ENCODE measurements at places on chromosomes 11 and 22.
A peak's percentile ranks its signal among the peaks of the same experiment; 100 is the strongest.

DNA sequence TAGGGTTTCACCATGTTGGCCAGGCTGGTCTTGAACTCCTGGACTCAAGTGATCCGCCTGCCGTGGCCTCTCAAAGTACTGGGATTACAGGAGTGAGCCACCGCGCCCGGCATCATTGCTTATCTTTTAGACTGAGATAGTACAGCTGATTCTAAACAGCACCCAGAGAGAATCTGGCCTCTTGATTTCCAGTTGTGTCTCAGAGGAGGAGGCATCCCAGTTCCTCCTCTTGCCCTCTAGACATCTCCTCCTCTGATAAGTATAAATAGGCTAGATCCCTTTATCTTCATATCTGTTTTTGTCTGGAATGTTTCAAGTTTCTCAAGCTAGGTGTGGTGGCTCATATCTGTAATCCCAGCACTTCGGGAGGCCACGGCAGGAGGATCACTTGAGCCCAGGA is 7.0 kb downstream of the MARK2 start:
- DNase-seq, result no peak

GRCh38 chr22:20118300-20119020 is 1.4 kb upstream of the TRMT2A start:
- DNase-seq, result peak; percentile 27

DNA sequence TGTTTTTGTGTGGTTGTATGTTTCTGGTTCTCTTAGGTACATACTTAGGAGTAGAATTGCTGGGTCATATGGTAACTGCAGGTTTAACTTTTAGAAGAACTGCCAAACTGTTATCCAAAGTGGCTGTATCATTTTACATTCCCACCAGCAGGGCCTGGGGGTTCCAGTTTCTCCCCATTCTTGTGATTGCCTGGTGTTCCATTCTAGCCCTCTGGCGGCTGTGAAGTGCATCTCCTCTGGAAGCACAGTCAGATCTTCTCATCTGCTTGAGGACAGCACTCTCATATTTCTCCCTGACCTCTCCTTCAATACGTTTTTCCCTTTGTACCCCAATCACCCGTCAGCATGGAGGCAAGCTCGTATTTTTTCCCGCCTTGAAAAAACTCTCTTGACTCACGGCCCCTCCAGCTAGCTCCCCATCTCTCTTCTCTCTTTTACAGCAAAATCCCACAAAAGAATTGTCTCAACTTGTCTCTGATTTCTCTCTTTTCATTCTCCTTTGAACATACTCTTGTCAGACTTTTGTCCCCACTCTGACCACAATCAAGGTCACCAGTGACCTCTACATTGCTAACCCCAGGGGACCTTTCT is 56.8 kb upstream of the THY1 start:
- DNase-seq, result peak; percentile 46

GRCh38 chr11:45945397-45945999 is 23.0 kb downstream of the LARGE2 start:
- no peak for DNase-seq

DNA sequence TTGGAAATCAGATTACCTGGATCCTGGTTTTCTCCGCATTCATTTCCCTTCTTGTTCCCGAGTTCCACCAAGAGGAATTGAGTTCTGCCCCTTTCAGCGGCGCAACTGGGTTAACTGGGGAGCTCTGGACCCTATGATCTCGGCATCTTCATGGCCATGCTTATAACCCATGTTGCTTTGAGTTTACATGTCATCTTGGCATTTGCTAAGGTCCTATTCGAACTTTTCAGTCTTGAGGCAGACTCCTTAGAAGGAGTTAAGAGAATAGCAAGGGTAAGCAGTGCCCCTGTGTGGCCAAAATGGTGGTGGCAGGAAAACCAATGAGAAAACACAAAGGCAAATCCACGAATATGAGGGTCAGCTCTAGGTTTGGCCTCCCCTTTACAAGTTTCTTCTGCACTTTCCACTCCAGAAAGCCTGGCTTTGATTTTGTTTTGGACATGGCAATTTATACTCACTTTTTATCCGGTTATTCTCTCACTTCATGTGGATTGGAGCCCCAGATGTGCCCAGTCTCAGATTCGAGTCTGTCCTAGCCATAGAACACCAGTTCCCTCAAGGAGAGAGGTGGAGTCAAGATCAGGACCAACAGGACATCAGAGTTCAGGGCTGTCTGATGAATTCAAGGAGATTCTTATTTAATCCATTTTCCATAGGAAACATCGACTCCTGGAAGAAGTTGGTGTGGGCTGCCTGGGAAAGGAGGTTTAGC is 55.3 kb upstream of the FBXO3 start:
- peak; percentile 56 for DNase-seq

DNA sequence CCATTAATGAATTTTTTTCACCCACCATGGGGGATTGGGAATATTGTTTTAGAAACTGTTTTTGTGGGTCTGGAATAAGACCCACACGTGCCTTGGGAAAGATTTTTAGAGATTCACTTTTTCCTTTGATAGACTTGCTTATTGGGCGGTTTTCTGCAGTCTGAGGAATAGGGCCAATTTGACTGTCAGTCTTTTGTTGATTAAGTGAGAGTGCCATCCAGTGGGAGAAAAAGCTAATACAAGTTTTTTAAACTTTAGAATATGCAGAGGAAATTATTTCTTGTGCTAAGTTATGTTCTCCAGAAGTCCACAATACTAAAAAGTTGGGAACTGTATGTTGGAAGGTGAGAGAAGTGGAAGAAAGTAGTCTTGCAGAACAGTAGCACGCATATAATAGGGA is 56.1 kb downstream of the PRMT3 start:
- no peak for DNase-seq

GRCh38 chr11:74691755-74692154 is 39.5 kb downstream of the CHRDL2 start:
- no peak for DNase-seq

GRCh38 chr11:129489249-129489648 is 113.6 kb downstream of the BARX2 start:
- DNase-seq, result no peak

GRCh38 chr22:47163481-47163855 is 401.0 kb downstream of the TBC1D22A start:
- no peak for DNase-seq

GRCh38 chr11:130813638-130814037 is 102.6 kb downstream of the SNX19 start:
- DNase-seq, result no peak

DNA sequence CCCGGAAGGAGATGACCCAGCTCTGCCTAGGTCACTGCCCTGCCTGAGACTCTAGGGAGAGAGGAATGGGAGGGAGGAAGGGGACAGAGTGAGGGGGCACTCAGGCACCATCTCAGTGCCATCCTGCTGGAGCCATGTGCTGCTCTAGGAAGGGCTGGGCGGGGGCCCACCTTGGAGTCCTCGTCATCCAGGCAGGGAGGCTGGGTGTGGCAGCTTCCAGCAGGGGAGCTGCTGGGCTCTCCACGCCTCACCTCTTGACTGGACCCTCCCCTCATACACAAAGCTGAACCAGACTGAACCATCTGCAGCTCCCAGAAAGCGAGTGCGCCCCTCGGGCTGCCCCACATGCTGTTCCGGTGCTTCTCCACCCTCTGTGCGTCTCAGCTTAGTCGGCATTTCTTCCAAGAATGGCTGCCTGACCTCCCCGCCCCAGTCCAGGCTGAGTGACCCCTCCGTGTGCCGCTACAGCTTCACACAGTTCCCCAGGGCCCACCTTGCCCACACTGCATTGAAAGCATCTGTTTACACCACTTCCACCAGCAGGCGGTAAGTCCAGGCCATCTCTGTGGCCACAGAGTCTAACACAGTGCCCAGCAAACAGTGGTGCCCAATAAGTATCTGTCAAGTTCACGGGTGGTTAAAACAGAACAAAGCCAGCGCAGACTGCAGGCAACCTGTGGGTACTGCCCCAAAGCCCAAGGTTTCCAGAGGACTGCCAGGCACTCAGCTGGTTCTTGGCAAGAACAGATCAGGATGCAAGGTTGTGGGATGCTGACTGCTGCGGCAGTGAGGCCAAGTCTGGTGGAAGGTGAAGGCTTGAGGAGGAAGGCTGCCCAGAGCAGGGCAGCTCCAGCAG is 9.4 kb upstream of the TRIM29 start:
- DNase-seq, result no peak

DNA sequence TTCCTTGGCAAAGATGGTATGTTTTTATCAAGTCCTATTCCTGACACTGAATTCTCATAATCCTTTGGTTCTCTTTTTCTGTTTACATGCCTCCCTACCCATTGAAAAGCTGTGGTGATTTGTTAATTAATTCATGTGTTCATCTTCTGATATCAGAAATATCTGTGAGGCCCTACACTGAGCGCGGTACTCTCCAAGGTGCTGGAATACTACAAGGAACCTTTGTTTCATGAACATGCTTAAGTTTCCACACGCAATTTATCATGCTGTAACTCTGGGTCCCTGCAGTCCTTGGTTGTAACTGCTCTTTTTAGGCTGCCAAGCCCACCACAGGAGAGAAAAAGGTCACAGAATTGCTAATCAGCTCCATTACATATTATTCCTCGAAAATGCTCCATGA is 331.8 kb downstream of the FAT3 start:
- peak; percentile 36 for DNase-seq
